EL (cell line): ENCODE measurements at places on chromosomes 11 and 22.

DNA sequence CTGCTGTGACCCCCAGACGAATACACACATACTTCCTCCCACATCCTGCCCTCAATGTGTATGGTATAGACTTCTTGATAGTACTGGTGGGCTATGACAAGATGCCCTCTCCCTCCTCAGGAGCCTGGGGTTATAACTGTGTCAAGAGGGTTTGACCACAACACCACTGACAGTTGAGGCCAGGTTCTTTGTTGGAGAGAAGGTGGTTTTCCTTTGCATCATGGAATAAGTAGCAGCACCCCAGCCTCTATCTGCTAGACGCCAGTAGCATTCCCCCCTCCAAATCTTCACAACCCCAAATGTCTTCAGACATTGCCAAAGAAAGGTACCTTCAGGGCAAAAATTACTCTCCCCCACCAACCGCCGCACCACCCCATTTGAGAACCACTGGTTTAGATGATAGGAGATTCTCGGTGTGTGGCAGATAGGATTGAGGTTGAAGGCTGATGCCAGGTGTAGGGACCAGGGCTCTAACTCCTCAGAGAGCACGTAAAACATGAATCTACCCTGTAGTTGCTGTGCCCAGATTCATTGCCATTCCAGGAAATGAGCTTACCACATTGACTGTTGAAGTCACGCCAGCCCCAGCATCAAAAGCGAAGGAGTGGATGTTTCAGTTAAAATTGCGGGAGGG lies 5.5 kb upstream of the MYO18B start:
- no peak for DNase-seq

GRCh38 chr11:64729851-64730382 lies 6.9 kb upstream of the NRXN2 start:
- peak; percentile 34 for DNase-seq

- DNase-seq, result peak; percentile 54
Observed at GRCh38 chr11:123111465-123111864, 49.5 kb upstream of the HSPA8 start.

- no peak for DNase-seq
Observed at GRCh38 chr11:47572715-47573255, 6.0 kb downstream of the KBTBD4 start.

DNA sequence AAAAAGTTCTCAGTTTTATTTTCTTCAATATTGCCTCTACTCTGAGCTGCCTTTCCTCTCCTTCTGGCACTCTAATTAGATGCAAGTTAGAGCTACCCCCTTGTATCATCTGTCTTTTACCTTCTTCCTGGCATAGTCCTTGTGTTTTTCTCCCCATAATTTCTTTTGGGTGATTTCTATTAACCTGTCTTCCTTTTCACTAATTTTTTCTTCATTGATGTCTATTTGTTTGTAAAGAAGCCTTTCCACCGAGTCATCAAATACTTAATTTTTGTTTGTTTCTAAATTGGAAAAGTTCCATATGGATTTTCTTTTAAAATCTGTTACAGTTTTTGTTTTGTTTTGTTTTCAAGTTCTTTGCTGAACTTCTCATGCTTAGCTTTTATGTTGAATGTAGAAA lies 558.1 kb downstream of the TBC1D22A start:
- DNase-seq, result no peak
